ENCODE measurements at places on chromosomes 12 and 14. TPM values are rescaled to one million over a fixed set of nuclear protein-coding genes. Genes with fewer than 3 reads are reported as not detected.

DNA sequence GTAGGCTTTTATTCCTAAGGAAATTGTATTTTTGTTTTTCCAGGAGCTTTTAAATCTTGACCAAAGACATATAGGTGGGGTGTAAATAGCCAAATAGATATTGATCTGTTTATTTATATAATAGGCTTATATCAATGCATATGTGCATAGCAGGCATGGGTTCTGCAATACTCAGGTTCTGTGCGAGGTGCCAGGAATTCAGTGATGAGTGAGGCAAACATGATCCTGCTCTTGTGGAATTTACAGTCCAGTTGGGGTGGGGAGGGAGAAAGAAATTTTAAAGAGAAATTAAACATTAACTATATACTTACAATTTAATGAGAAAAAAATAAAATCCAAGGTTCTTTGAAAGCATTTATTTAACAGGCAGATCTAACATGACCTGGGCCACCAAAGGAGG lies 160.3 kb upstream of the HIF1A start:
- no peak for DNase-seq

PLCZ1 gene
- total RNA-seq = not detected

RNASE1 gene
- not detected for total RNA-seq

DNA sequence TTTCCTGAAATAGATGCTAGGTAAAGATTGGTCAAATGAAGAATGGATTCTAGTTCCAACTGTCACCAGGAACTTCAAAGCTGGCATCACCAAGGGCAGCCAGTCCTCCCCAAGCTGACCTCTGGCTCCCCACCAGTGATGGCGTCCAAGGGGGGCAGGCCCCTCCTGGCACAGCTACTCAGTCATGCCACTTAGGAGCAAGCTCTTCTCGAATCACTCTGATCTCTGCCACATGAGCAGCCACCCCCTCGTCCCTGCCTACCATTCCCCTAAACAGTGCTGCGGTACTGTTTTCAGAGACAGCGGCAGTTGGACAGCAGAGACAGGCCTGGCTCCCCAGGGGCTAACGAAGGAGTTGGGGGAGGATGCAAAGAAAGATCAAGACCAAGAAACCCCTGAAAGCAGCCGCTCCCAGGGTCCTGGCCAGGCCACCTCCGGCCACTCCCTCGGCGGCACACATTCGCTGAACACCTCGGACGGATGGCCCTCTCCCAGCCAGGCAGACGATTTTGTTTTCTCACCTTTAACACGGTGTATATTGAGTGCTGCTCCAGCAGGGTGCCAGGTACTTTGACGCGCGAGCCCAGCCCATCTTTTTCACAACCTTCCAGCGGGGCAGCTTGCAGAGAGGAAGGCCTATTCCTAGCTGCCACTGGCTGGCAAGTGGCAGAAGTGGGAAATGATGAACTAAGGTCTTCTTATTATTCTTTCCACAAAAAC lies 47.4 kb downstream of the ARL6IP4 start:
- DNase-seq = no peak

DNA sequence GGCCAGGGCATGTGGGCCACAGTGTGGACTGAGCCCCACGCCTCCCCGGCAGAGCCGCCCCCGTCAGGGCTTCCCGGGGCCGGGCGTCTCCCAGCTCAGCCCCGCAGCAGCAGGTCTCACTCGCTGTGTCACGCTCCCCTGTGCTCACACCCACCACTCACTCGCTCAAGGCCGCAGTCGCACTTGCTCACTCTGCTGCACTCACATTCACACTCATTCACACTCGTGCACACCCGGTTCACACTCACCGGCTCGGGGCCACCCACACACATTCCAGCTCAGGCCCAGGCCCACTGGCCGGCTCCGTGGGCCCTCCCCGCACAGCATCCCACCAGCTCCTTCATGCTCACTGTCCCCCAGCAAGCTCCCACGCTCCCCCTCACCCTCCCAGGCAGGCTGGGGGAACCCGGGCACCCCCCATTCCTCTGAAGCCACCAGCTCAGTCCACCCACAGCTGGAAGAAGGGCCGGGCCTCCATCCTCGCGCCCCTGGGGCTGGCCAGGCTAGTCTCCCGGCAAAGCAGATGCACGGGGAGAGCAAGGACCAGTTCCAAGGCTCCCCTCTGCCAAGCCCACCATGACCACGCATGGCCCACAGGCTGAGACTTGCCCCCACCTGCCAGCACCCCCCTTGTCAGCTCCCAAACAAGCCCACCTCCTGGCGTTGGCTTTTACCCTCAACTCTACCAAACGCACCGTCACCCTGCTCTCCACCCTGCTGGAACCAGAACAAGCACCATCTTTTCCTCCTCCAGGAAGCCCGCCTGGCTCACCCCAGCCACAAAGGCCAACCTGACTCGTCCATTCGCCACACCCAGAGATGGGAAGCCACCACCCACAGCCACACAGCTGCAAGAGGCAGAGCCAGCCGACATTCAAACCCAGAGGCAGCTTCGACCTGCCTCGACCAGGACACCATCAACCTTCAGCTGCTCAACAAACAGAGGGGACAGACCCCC lies 28.0 kb downstream of the NCOR2 start:
- no peak for DNase-seq

GRCh38 chr12:87439990-87440827 lies 589.0 kb downstream of the C12orf50 start:
- no peak for DNase-seq

CD163L1 gene
- 1.8 TPM for total RNA-seq

- DNase-seq = no peak
Observed at GRCh38 chr12:52029685-52030084, 21.6 kb upstream of the NR4A1 start.

GRCh38 chr14:93032421-93032936 lies 83.2 kb downstream of the ITPK1 start:
- no peak for DNase-seq

DNA sequence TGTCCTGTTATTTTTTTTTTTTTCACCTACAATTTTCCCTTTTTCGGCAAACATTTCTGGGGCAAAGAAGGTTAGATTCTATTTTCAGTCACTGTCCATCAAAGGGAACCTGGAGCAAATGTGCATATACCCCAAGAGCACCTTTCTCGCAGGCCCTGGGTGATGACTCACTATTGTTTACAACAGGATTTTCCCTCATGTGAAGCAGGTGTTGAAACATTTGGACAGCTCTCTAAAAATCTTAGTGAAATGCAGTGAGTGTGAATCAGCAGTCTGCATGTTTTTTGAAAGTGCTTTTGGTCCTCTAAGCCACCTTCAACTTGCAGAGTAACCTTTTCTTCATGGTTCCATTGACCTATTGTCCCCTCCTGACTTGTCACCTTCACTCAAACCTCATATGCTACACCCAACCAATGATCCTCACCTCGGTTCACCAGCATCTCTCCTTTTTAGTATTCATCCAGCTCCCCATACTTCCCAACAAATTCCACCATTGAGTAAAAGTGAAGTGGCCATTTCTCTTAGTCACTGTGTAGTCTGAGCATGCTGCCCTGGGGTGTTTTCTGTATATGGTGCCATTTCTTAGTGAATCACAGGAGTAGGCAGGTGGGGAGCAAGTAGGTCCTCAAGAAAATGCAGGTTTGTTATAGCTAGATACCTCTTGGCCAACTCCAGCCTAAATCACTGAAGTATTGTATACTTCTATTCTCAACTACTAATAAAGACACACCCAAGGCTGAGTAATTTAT lies 260.2 kb downstream of the BMP4 start:
- DNase-seq = no peak
